AG09319 (cell line): ENCODE measurements at places on chromosomes 16 and 17.

DNA sequence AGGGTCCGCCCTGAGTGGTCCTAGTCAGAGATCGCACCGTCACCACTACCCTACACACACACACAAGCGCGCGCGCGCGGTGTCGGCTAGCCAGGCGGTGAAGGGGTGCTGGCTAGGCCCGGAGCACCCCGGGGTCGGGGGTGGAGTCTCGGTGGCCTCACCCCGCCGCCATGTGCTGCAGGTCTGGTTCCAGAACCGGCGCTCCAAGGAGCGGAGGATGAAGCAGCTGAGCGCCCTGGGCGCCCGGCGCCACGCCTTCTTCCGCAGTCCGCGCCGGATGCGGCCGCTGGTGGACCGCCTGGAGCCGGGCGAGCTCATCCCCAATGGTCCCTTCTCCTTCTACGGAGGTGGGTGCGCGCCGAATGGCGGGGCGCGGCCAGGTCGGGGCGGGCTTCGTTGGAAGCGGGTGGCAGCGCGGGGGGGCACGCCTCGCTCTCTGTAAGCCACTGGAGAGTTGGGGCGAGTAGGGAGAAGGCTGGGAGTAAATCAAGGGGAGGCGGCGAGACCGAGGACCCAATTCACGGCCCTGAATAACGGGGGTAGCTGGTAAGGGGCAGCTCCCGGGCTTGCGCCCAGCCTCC lies 4.8 kb downstream of the LHX1 start:
- no peak for DNase-seq

GRCh38 chr17:48751172-48751571 lies 22.6 kb upstream of the HOXB13 start:
- no peak for DNase-seq

- DNase-seq: no peak
Observed at GRCh38 chr17:20205609-20206008, 196.4 kb downstream of the SPECC1 start.

DNA sequence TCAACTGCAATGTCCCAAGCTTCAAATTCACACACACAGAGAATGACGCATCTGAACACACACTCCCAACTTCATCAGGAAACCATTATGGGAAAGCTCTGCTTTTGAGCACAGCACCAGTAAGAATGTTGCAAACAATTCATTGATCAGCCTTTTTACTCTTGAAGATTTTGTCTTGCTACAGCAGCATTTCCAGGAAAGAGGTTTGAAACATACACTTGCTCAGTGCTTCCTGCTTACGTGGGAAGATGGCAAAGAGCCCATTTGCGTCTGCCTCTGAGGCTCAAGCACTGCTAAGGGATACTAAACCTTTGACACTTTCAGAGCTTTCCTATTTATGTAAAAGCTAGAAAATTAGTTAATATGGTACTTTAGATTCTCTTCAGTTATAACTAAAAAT lies 77.2 kb upstream of the MON1B start:
- no peak for DNase-seq

DNA sequence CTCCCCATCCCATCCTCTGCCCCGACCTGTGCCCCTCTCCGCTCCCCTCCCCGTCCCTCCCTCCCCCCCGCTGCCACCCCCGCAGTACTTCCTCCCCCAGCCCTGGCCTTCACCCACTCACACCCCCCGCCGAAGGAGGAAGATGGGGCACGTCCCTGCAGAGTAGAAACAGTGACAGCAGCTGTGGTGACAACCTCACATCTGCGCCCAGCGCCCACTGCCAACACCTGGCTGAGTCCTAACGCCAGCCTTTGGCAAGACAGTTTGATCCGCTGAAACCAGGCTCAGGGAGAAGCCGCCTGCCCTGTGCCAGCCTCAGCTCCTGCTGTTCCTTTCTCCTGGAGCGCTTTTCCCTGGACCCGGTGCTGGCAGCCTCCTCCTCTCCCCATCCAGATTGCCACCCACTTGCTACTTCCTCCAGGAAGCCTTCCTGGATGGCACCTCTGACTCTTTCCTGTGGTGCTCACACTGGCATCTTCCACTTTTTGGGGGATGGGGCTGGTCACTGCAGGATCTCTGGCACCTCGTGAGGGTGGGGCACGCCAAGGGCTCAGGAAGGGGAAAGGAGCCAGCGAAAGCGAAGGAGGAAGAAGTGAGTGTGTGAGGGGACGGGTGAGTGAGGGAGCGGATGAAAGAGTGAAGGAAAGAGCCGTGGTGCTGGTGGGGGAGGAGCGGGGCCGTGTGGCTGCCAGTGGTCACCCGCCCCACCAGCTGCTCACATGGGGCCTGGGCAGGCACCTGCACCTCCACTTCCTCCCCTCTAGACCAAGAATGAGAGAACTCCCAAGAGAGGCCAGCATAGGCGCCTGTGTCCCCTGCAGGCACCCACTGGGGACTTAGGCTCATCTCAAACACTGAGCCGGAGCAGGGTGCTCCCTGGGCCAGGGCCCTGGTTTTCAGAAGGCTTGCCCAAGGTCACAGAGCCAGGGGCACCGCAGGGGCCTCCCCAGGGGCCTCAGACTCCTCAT lies 27.0 kb downstream of the ZFPM1 start:
- no peak for DNase-seq

GRCh38 chr17:33109336-33110072 lies 117.9 kb downstream of the SPACA3 start:
- DNase-seq: no peak

GRCh38 chr16:15981382-15981781 lies 32.0 kb downstream of the ABCC1 start:
- DNase-seq: no peak

GRCh38 chr17:79152636-79153035 lies 78.0 kb downstream of the ENGASE start:
- DNase-seq: no peak

GRCh38 chr17:65020284-65020683 lies 36.3 kb downstream of the GNA13 start:
- DNase-seq: peak; percentile 63

DNA sequence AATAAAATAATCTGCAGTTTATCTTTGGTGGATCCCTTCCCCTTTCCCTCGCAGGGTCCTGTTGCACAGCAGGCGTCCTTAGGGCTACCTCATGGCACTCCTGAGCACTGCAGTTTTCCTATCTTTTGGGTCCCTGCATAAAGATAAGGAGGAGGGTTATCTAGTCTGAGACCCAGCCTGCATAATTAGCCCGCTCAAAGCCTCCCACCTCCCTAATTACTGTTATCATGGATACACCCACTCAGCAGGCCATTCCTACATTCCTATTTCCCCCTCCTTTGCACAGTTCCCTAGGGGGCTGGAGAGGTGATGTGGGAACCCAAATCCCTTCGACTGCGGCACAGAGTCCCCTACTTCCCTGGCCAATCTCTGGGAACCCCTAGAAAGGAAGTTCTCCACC lies 5.1 kb upstream of the CLUH start:
- no peak for DNase-seq
